ENCODE measurements at places on chromosomes 12 and 14.

- no peak for DNase-seq
Observed at GRCh38 chr14:100281286-100282082, 24.8 kb downstream of the SLC25A29 start.

DNA sequence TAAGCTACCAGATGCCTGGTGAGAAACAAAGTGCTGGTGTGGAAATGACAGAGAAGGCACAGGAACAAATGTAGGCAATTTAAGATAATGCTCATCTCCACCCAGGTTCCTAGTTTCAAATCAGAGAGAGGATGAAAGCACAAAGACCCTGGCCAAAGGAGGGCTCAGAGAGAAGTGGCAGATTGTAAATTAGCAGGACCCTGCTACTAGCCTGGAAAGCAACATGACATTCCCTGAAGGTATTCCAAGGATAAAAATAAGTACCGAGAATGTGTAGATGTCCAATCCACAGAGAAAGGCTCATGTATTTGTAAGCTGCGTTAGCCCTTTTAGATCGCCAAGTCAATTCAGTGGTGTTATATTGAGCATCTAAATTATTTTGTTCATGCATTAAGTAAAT is 324.0 kb downstream of the TMEM117 start:
- DNase-seq: no peak

DNA sequence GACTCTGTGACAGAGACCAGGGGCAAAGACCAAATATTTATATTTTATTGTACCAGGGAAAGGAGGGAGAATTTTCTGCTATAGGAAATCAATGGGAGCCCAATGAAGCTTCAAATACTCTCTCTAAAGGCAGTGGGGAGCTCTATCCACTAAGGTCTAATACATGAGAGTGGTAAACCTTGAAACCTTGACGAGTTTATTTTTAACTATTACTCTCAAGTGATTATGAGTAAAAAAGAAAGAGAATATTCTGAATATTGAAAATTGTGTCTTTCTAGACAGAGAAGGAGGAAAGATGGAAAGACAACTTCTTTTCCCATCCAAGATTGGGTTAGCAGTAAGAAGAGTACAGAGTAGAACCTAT is 1722.1 kb upstream of the SEL1L start:
- DNase-seq: no peak

DNA sequence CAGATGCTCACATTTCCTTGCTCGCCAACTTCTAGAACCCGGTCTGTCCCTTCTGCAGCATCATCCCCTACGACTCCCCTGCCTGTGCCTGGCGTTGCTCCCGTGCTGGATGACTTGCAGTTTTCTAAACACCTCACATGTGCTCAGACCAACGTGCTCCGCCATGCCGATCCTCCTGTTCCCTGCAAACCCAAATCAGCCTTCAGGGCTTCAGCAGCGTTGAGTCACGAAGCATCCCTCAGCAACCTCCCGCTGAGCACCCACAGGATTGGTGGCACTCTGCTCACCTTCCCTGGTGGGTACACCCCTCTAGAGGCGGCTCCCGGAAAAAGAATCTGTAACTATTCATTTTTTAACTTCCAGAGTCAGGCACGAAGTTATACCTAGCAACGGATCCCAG is 2.8 kb upstream of the PIWIL1 start:
- DNase-seq: no peak

DNA sequence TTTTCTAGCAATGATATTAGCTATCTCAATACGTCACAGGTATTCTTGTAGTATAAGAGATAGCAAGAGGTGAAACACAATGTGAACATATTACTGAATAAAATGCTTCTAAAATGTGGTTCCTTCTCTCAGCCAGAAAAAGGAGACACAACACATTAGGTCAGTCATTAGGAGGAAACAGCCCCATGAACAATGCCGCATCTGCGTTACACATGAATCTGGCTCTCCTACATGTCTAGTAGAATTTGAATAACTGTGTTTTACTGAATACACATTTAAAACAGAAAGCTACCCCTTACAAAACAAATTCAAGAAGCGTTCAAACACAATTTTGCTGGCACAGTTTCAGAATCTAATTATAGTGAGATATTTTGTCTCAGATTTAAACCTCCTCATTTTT is 51.6 kb downstream of the EFCAB11 start:
- no peak for DNase-seq

DNA sequence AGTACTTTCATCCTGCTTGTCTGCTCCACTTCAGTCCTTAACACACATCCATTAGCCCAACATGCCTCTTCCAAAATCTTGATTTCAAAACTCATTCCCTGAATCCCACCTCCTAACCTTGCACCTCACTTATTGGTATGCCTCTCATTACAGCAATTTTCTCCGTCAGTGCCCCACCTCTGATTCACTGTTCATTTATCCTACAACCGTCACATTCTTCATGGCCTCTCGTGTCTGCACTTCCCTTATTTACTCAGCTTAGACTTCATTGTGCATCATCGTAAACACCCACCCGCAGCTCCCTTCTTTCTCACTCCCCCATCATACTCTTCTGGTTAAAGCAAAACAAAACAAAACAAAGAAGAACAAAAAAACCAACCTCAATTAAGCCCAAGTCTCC is 160.6 kb upstream of the HMGA2 start:
- DNase-seq: no peak

DNA sequence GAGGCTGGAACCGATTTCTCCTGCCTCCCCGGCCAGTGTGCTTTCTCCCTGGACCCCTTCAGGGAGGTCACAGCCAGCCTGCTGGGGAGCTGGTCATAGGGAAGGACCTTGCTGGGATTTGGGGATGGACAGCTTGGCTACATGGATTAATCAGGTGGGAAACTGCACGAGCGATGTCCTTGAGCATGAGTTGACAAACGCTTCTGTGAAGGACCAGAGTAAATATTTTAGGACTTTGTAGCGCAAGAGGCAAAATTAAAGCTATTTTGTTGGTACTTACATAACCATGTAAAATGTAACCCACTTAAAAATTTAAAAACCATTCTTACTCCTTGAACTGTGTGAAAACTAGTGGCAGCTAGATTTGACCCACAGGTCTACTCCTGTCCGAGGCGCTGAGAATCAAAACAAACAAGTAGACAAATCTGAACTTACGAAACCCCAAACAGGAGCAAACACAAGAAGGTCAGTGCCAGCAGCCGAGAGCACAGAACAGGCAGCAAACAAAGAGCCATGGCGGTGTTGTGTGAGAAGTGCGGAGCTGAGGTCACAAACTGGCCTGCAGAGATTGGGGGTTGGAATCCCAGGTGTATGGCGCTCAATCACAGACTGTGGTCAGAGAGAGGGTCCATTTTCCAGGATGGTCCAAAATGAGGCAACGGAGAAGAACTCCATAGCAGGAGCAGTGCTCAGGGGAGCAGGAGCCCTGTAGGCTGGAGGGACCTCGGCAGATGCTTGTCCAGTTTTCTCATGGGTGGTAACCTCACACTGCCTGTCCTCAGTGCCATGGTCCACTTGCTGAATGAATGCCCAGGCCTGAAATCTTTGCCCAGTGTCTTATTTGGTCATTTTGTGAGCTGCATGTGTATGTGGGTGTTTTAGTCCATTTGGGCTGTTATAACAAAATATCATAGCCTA is 79.2 kb upstream of the CLMN start:
- no peak for DNase-seq

Data from activated CD4-positive, alpha-beta T cell treated with anti-CD3 and anti-CD28 coated beads for 24 hours (primary cell).